Bladder microvascular endothelial cell (primary cell): ENCODE measurements at places on chromosomes 5 and 9. TPM values are rescaled to one million over a fixed set of nuclear protein-coding genes. Genes with fewer than 3 reads are reported as not detected.

Gene CDH9
- not detected in 2 replicates for total RNA-seq

Gene EQTN
- total RNA-seq = not detected in 2 replicates

Gene UGT3A1
- not detected in 2 replicates for total RNA-seq

Gene AGXT2
- not detected in 2 replicates for total RNA-seq

Gene IFNK
- total RNA-seq = not detected in 2 replicates

Gene SDHA
- 130 and 180 TPM in 2 replicates for total RNA-seq

Gene C7
- under 0.01 and 0.06 TPM in 2 replicates for total RNA-seq

Gene PRDM9
- total RNA-seq = not detected in 2 replicates

Gene RASGRF2
- 31.1 and 39.3 TPM in 2 replicates for total RNA-seq

Gene CD14
- total RNA-seq = 3.2 TPM in 1 of 2 replicates, not detected in the other

Gene ADAMTS2
- total RNA-seq = 0.88 and 2.6 TPM in 2 replicates

Gene CSF2
- total RNA-seq = 0.81 and 1.3 TPM in 2 replicates

Gene PDLIM4
- 15.7 and 27.6 TPM in 2 replicates for total RNA-seq

Gene C5orf52
- not detected in 2 replicates for total RNA-seq

Gene PCDHGC5
- 0.32 and 1.4 TPM in 2 replicates for total RNA-seq

Gene PPP1R2B
- total RNA-seq = 0.06 and 0.16 TPM in 2 replicates

Gene SPATA31E1
- not detected in 2 replicates for total RNA-seq

Gene ZNF462
- total RNA-seq = 6.8 and 21.3 TPM in 2 replicates

Gene MTX3
- total RNA-seq = 2.1 and 6.4 TPM in 2 replicates

Gene C5orf34
- total RNA-seq = 3.9 and 4.3 TPM in 2 replicates

Gene LAMC3
- under 0.01 and 0.50 TPM in 2 replicates for total RNA-seq

Gene RPS14
- total RNA-seq = 1,844 and 3,563 TPM in 2 replicates

Gene SPAG8
- 0.32 TPM in 1 of 2 replicates, not detected in the other for total RNA-seq

Gene CDKN2A
- 1.3 and 5.4 TPM in 2 replicates for total RNA-seq

Gene SLCO6A1
- total RNA-seq = not detected in 2 replicates

Gene SCGB3A2
- not detected in 2 replicates for total RNA-seq

Gene ZNF454
- 0.49 and 0.69 TPM in 2 replicates for total RNA-seq

Gene PCDHA8
- total RNA-seq = 0.13 TPM in 1 of 2 replicates, not detected in the other

Gene ARSK
- total RNA-seq = 2.4 and 3.0 TPM in 2 replicates

Gene CDX1
- not detected in 2 replicates for total RNA-seq

Gene DTWD2
- 0.81 and 3.2 TPM in 2 replicates for total RNA-seq

Gene CKMT2
- 0.16 and 0.25 TPM in 2 replicates for total RNA-seq

Gene PTGR1
- 15.9 and 31.4 TPM in 2 replicates for total RNA-seq

Gene ORM2
- total RNA-seq = not detected in 2 replicates

Gene NEURL1B
- 5.1 and 17.8 TPM in 2 replicates for total RNA-seq

Gene HAVCR2
- total RNA-seq = 0.06 TPM in 1 of 2 replicates, not detected in the other

Gene TYRP1
- total RNA-seq = under 0.01 and 1.4 TPM in 2 replicates

Gene JADE2
- total RNA-seq = 14.6 and 33.3 TPM in 2 replicates

Gene NUTM2G
- total RNA-seq = not detected in 2 replicates
